NCI-H2081 treated with DMSO at 0.1 percent for 48 hours (cell line): ENCODE measurements at places on chromosomes 7 and 10.

DNA sequence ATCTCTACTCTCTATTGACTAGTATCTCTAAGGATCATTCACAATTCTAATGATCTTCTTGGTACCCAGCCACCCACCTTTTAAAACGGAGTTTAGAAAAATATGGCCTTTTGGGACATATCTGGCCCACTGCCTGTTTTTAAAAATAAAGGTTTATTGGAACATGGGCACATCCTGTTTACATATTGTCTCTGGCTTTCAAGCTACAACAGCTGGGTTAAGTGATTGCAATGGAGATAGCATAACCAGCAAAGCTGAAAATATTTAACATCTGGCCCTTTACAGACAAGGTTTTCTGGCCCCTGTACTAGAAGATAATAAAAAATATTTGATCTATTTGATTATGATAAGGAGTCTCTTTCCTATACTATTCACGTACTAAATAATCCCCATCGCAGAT is 232.4 kb upstream of the RHOBTB1 start:
- no peak for DNase-seq

GRCh38 chr10:95834406-95834805 is 73.4 kb upstream of the CC2D2B start:
- DNase-seq, result no peak

- no peak for DNase-seq
These were observed 997.0 kb downstream of the GATA3 start for GRCh38 chr10:9051328-9051974.

DNA sequence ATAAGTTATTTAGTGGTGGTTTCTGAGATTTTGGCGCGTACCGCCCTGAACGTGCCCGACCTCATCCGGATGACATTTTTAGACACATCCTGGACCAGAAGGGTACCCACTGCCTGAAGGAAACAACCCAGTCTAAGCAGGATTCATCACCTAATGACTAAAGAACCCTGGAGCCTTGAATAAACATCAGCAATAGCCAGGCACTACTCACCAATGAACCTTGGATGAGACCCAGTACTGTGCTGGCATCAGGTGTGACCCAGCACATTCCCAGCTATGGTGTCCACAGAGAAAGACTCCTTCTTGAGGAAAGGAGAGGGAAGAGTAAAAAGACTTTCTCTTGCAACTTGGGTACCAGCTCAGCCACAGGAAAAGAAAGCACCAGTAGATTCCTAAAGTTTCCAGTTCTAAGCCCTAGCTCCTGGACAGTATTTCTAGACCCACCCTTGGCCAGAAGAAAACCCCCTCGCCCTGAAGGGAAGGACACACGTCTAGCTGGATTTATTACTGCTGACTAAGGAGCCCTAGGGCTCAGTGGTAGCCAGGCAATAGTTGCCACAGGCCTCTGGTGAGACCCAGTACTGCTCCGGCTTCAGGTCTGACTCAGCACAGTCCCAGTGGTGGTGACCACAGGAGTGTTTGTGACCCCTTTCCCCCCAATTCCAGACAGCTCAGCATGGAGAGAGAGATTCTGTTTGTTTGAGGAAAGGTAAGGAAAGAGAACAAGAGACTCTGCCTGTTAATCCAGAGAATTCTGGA is 32.5 kb downstream of the ZNF277 start:
- no peak for DNase-seq

GRCh38 chr7:6092953-6093354 is 61.8 kb downstream of the ANKRD61 start:
- no peak for DNase-seq

DNA sequence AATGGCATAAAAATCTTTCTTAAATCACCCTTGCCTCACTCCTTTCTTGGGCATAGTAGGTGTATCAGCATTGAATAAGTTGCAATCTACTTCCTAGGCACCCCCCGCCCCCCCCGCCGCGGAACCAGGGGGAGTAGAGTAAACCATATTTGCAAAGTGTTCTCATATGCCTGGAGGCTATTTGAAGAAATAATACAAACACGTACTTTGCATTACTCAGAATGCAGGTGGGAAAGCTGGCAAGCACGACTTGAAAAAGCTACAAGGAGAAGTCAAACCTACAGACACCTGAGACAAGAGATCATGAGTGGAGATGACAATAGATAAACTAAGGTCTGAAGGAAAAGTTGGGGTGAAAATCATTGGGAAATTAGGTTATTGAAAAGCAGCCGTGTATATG is 65.6 kb downstream of the POM121L12 start:
- DNase-seq, result no peak

GRCh38 chr10:75211007-75211691 is 553 bp downstream of the VDAC2 start:
- no peak for DNase-seq

GRCh38 chr10:106652279-106652678 is 512.2 kb downstream of the SORCS1 start:
- DNase-seq, result no peak

DNA sequence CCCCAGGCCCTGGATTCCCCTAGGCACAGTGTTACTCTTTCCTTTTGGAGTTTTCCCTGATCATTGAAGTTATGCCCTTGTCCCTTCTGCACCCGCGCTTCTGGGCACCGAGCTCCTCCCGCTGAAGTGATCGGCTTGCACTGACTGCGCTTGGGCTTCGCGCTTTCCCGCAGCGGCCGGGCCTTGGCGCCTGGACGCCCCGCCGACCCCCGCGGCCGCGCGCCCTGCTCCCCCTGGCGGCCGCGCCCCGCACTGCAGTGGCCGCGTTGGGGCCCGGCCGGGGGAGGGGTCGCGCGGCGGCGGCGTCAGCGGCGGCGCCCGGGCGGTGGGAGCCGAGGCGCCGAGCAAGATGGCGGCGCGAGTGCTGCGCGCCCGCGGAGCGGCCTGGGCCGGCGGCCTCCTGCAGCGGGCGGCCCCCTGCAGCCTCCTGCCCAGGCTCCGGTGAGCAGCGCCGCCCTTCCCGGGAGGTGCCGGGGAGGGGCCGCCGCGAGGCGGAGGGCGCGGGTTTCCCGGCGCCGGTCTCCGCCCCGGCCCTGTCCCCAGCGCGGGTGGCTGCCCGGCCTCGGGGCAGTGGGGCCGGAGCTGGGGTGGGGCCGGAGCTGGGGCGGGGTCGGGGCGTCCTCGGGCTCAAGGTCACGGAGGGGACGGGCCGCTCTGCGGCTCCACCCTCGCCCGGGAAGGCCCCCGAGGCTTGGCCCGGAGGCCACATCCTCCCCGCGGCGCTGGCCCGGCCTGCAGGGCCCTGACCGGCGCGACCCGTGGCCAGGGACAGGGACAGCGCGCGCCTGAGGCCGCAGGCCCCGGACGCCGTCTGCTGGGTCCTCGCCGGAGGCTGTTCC is at the start of gene NIPSNAP2:
Gene NIPSNAP2, plus strand, starts transcription at position 325 of the 839 bp plus-strand sequence. Its CDS starts 25 bp downstream, at position 350.
- no peak for DNase-seq

DNA sequence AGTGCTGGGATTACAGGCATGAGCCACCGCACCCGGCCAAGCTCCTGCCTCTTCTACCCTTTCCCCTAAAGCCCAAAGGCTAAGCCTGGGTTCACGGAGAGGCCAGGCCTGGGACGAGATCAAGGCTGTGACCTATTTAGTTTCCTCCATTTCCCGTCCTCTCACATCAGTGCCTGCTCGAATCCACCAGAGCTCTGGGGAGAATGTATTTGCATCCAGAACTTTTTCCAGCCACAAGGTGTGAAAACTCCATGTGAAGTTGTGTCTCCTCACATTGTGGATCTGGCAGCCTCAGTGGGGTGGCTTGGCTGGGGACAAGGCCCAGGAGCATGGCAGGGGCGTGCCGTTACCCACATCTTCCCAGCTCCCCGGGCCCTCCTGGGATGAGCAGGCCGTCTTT is 38.0 kb downstream of the SMKR1 start:
- DNase-seq, result no peak

GRCh38 chr10:19904202-19904661 is 88.0 kb downstream of the PLXDC2 start:
- no peak for DNase-seq

GRCh38 chr10:99435986-99436638 is 5.7 kb upstream of the GOT1 start:
- no peak for DNase-seq

DNA sequence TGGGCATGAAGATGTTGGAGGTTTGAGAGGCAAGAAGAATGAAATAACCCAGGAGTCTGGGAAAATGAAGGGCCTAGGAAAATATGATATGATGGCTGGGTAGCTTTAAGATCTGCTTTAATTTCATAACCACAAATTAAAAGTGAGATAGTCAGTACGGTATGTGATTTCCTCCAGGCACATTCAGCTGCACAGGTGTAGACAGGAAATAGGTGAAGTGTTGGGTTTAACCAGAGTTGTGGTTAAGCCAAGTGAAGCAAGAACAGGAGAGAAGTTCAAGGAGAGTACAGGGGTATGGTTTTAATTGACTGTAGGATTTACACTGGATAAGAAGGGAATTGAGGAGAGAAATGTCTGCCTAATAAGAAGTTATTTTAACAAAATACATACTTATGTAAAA is 2.6 kb downstream of the PNLIPRP3 start:
- no peak for DNase-seq

DNA sequence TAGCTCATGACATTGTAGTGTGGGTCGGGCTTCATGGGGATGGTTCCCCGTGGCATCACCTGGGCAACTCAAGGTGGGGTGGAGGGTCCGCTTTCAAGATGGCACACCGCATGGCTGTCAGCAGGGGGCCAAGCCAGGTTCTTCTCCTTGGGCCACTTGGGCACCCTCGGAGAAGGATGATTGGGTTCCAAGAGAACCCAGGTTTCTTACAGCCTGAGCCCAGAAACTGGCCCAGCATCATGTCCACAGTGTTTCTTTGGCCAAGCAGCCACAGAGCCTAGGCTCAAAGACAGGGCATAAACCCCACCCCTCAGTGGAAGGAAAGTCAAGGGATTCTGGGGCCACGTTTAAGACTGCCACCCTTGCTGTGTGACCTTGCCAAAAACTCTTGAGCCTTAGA is 110.6 kb downstream of the PTPN20 start:
- DNase-seq, result no peak
